Ovary (tissue), 10 donors: ENCODE measurements at places on chromosomes 7 and 10. TPM values are rescaled to one million over a fixed set of nuclear protein-coding genes. Genes with fewer than 3 reads are reported as not detected.
A peak's percentile ranks its signal among the peaks of the same experiment; 100 is the strongest.

DNA sequence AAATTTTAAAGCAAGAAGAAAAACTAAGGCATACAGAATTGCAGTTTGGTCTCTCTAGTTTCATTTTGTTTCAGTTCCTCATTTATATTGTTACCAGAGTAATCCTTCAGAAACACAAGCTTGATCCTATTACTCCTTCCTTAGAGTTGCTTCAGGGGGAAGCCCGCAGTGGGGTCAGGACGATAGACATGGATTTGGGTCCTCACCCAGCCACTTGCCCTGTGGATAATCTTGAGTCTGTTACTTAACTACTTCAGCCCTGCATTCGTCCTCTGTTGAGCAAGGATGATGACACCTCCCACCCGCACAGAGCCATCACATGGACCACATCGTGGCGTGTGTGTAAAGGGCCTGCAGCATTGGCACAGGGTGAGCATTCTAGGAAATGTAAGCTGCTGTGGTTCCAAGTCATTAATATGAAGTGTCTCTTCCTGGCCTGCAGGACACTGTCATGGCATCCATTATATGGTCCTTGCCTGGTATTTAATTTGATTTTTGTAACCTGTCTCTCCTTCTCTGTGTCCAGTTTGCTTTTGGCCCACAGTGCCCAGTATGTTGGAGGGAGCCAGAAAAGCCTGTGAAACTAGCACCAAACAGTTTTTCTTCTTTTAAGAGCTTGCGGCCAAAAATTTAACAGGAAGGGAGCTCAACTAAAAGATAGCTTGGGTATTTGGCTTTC lies 111.2 kb downstream of the EEPD1 start:
- no peak for DNase-seq

DNA sequence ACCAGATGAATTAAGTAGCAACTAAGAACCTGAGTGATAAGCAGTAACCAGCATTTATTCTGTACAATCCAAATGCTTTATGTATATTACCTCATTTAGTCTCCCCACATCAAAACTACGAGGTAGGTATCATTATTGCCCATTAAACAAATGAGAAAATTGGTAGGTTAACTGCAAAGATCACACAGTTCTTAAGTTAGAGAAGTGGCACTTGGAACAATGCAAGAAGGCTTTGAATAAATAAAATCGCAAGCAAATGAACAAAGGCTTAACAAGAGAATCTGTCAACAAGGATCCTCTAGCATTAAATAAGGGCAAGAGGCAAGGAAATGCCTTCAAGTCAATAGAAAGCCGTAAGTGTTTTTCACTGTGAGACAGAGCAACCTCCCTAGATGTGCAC lies 70.2 kb downstream of the USP6NL start:
- DNase-seq = no peak

DNA sequence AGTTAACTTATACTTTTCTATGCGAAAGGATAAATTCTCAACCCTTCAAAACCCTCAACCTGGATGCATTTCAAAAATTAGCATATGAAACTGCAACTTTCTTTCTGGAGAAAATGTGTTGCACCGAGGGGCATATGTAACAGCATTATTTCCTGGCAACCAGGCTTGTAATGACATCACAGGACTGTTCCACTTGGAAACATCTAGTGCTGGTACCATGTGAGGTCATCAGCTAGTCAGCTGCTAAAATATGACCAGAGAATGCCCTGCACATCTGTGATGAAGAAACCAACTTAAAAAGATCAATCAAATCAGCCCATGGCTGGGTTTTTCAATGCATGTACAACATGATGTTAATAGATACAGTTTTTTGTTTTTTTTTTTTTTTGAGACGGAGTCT lies 40.0 kb downstream of the FGFR2 start:
- DNase-seq = no peak

DNA sequence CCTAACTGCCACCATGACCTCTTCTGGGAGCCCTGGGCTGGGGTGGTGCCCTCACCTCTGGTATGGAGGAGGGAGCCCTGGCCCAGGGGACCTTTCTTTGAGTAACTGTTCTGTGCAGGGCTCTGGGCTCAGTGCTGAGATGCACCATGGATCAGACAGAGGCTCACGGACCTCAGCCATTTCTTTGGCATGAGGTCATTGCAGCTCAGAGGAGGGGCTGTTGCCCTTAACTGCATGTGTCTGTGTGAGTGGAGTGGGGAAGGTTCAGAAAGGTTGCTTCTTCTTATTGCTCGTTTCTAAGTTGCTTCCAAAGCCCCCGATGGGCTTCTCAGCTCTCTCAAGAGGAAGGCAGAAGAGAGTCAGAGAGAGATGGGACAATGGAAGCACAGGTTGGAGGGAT lies 233.9 kb downstream of the RPS24 start:
- DNase-seq = no peak

GRCh38 chr10:46523962-46524471 lies 32.4 kb downstream of the GPRIN2 start:
- peak; percentile 76 for DNase-seq

GRCh38 chr7:33986951-33987947 lies 81.9 kb downstream of the BMPER start:
- peak; percentile 36 for DNase-seq

- DNase-seq = no peak
These were observed 21.4 kb upstream of the CRYGN start for GRCh38 chr7:151461096-151461941.

DNA sequence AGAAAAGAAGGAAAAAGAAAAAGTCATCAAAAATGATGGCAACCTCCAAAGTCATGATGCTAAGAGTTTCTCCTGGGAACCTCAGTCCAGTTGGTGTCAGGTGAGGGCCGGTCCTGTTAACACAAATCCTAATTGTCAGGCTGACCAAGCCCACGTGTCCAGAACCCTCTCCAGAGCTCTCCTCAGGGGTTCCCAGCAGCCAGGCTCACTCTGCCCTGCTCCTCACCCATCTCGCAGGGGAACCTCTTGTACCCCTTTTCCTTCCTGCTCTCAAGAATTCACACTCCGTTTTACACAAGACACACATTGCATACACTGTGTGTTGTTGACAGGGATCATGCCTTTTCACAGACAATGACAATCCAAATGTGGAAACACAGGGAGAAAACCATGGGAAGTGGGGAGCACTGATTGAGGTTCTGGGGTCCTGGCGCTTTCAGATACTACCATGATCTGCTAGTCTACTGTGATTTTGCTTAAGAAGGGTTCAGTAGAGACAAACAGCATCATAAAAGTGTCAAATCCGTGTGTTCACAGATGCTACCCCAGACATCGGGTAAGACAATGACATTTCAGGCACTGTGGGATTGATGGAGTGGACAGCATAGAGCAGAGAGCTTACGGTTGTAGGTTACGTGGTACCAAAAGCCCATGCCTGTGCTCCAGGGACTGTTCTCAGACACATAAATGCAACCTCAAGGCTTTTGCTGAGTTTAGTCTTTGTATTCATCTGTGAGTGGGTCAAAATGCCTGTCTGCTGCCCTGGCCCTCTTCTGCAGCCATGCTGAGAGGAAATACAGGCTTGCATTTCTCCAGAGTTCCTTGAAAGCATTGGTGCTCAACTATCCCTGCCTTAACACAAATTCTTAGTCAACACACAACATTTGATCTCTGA lies 16.0 kb downstream of the IL2RA start:
- DNase-seq = no peak

DNA sequence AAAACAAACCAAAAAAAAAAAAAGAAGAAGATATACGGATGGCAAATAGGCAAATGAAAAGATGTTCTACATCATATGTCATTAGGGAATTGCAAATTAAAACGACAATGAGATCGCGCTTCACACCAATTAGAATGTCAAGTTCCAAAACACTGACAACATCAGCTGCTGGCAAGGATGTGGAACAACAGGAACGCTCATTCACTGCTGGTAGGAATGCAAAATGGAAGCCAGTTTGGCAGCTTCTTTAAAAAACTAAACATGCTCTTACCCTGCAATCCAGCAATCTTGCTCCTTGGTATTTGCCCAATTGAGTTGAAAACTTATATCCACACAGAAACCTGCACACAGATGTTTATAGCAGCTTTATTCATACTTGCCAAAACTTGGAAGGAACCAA lies 34.8 kb downstream of the CALML5 start:
- DNase-seq = no peak

- no peak for DNase-seq
These were observed 68.0 kb upstream of the PPP1R3C start for GRCh38 chr10:91700788-91701444.

Gene ARMC3
- not detected for polyA plus RNA-seq

Gene KCND2
- 3.4 TPM for polyA plus RNA-seq

Gene CRHR2
- 0.08 TPM for polyA plus RNA-seq

Gene PON3
- 18.6 TPM for polyA plus RNA-seq

Gene PEX1
- polyA plus RNA-seq = 17.3 TPM

Gene TMEM236
- 0.12 TPM for polyA plus RNA-seq
